KG1 (cell line): ENCODE measurements at places on chromosomes 6 and 20.

GRCh38 chr20:32906871-32907495, 48.3 kb downstream of the EFCAB8 start:
- DNase-seq: no peak

DNA sequence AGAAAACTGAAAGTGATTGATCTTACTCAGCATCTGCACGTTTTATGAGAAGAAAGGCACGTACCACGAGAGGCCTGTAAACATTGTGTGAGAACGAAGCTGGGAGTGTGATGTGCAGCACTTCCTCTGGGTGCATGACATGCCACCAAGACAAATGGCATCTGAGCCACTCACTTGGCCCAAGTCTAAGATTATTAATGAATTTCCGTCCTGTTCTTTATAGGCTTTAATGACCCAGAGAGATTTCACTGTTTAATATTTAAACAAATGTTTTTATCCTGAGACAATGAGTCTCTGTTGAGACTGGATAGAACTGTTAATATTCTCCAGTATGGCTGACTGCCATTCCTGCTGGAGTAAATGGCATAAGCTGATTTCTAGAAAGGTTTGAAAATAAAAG, 172.6 kb upstream of the PHACTR1 start:
- no peak for DNase-seq

GRCh38 chr6:134097114-134097707, 44.8 kb upstream of the SLC2A12 start:
- DNase-seq: no peak

DNA sequence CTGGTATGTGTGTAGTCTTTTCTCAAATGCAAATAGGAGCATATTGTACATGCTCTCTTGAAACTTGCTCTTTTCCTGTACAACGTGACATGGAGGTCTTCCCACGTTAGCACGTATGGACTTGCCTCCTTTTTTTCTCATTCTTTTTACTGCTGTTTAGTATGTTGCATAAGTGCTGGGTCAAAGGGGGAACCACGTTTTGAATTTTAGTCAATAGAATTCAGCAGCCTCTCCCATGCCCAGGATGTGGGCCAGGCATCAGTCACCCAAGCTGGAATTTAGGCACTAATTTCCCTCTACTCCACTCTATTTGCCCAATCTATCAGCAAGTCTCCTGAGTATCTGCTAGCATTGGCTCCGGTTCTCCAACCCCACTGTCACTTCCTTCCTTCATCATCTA, 41.5 kb upstream of the RNF24 start:
- no peak for DNase-seq

- no peak for DNase-seq
Observed at GRCh38 chr6:168873278-168874190, 380.1 kb downstream of the THBS2 start.

- no peak for DNase-seq
Observed at GRCh38 chr6:10569392-10570127, 48.4 kb downstream of the GCNT2 start.

DNA sequence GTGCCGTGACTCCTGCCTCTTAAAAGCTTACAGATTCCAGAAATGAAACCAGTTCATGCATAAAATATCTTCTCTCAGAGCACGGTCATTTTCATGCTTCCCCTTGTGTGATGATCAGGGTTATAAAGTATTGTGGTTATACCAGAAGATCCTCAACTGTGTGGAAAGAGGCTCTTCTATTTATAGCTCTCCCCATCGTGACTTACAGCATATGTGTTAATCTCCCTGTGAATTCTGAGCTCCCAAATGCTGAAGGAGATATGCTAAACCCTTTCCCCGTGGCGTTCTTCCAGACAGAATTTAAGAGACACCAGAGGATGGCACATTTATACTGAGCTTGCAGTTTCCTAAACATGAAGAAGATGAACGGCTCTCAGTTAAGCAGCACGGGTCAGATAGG, 158.8 kb downstream of the CDH26 start:
- no peak for DNase-seq

- DNase-seq: no peak
Observed at GRCh38 chr6:119173249-119174084, 95.0 kb upstream of the FAM184A start.

- no peak for DNase-seq
Observed at GRCh38 chr20:4999788-5000187, 1.5 kb downstream of the SLC23A2 start.

GRCh38 chr6:72626126-72626525, 4.3 kb downstream of the KCNQ5 start:
- no peak for DNase-seq

DNA sequence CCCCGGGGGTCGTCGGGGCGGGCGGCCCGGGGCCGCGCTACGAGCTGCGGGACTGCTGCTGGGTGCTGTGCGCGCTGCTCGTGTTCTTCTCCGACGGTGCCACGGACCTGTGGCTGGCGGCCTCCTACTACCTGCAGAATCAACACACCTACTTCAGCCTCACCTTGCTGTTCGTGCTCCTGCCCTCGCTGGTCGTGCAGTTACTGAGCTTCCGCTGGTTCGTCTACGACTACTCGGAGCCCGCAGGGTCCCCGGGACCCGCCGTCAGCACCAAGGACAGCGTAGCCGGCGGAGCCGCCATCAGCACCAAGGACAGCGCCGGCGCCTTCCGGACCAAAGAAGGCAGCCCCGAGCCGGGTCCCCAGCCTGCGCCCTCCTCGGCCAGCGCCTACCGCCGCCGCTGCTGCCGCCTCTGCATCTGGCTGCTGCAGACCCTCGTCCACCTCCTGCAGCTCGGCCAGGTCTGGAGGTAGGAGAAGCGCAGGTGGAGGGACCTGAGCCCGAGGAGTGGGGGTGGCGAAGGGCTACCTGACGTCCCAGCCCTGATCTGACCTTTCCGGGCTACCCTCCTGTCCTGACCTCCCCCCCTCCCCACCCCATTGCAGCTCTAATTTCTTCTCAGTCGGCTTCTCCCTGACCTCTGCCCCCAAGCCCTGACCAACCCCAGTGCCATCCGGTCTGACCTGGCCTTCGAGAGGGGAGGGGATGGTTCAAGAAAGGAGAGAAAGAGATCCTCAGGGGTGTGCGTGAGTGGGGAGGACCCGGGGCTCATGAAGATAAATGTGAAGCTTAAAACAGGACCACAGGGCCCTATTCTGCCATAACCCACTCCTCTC, 558 bp downstream of the XKR7 start:
- peak; percentile 51 for DNase-seq

DNA sequence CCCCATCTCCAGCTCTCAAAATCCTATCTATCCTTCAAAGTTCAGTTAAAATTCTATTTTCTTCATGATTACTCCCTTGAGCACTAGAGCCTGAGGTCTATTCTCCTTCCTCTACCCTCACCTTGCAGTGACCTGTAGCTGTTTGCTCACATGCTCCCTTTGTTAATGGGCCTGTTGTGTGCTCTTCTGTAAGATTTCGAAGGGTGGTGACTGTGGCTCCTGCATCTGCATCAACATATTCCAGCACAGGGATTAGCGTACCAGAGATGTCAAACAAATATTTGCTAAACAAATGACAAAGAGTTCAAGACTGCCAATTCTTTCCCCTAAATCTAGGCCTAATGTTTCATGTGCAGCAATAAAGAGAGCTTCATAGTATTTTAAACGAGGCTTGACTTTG, 69.5 kb downstream of the ELOVL5 start:
- no peak for DNase-seq

DNA sequence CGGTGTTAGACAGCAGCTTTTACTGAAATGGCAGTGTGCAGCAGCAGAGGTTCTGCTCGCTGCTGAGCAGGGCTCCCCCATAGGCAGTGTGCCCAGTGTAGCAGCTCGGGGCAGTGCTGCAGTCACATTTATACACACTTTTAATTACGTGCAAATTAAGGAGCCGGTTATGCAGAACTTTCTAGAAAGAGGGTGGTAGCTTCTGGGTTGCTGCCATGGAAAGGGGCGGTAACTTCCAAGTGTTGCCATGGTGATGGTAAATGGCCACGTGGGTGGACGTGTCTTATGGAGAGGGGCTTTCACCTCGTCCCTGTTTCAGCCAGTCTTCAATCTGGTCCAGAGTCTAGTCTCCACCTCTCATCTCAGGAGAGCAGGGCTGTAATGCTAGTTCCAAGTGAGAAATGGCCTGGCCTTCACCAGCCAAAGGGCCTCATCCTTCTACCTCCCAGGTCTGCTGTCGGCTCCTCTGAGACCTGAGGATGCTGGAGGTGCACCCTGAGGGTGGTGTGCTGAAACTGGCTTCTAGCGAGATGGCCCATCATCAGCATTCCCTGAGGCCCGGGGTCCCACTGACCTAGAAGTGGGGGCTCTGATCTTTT, 180.5 kb upstream of the PMEPA1 start:
- DNase-seq: no peak

DNA sequence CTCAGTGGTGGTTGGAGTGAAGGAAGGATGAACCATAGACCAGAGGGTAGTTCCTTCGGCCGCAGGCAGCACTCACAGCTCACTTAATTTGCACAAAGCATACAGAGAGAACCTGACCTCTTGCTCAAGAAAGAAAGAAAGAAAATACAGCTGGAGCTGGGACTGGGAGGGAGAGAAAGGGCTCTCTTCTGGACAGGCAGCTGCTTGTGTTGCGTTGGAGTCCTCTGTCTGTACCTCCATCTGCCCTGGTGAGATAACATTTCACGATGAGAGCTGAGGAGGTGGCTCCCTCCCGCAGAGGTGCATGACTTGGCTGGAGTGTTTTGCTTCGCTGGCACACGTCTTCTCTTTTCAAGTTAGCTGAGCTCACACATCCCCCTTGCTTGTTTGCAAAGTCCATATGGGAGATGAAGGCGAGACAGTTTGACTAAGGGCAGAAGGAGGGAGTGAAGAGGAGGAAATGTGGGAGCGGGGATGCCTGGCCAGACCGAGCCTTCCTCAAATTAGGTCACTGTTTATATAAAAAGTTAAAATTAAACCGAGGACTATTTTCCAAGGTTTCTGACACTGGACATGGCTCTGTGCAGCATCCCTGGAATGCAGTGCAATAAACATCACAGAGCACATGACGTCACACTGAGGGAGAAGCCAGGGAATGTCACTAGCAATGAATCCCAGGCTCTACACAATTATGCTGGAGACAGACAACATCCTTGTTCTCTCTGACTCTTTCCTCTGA, 359.4 kb downstream of the CD83 start:
- no peak for DNase-seq

DNA sequence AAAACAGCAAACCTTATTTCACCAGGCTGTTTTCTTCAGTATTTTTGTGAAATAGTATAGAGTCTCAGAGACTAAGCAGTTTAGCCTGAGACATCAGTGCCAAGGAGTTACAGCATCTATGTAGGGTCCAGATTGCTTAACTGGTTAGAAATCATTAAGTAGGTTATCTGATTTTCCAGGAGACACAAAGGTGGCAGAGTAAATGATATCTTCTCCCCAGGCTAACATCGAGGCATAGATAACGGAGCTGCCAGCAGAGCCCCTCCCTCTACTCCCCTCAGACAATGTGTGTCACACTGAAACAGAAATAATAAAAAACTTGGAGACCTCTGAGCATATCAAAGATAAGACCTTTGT, 473.0 kb upstream of the CITED2 start:
- DNase-seq: no peak

DNA sequence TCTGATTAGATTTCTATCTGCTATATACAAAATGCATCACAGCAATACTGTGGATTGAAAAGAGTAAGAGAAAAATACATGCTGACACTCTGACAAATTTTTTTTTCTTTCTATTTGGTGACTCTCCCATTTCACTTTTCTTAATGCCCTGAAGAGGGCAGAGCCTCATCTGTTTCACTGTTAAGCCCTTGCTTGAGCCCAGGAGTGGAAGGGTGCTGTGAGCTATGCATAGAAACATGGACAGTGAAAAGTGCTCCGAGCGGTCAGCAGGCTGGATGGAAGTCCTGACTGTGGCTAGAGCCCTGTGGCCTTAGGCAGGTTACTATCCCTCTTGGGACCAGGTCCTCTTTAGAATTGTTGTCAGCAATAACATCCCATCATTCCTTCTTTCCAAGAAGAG, 17.4 kb upstream of the CSE1L start:
- DNase-seq: no peak
